ENCODE measurements at places on chromosomes 7 and 10.

GRCh38 chr10:31101123-31101522 lies 69.5 kb upstream of the ZNF438 start:
- no peak for DNase-seq

GRCh38 chr10:110171032-110171431 lies 36.4 kb upstream of the MXI1 start:
- no peak for DNase-seq

DNA sequence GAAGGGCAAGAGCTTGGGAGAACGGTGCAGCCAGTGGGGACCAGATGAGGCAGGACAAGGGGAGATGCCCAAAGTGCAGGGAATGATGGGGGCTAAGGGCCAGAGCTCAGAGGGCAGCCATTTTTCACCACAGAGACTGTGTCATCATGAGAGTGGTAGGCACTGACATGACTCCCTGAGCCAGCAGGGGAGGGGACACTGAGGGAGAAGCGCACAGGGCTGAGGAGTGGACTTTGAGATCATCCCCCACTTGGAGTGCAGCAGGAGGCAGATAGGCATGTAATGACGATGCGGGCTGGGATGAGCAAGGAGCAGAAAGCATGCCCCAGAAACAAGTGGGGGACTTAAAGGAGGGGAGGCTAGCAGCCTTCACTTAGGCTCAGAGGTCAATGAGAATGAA lies 5.2 kb upstream of the SMKR1 start:
- DNase-seq, result no peak

DNA sequence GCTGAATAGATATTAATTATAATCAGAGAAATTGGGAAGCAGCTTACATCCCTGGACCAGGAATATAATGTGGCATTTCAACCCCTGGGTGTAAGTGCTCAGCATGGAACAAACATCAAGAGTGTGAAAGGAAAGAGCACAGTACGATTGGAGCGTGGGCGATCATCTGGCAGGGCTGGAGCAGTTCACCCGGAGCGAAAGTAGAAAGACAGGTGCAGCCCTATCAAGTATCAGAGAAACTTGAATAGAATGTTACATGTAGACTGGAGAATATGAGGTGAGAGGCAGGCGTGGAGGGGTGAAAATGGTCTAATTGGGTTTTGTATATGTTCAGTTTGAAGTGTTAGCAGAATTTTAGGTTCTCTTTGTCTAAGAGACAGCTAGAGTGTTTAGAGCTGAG lies 303.0 kb downstream of the MDFIC start:
- DNase-seq, result no peak

- no peak for DNase-seq
Observed at GRCh38 chr7:380711-381210, 90.8 kb downstream of the FOXL3 start.
